Activated T-cell treated with anti-CD3 and anti-CD28 coated beads, Interleukin-2, amount 50 U/mL, for 48 hours (primary cell): ENCODE measurements at places on chromosomes 3 and 15.

DNA sequence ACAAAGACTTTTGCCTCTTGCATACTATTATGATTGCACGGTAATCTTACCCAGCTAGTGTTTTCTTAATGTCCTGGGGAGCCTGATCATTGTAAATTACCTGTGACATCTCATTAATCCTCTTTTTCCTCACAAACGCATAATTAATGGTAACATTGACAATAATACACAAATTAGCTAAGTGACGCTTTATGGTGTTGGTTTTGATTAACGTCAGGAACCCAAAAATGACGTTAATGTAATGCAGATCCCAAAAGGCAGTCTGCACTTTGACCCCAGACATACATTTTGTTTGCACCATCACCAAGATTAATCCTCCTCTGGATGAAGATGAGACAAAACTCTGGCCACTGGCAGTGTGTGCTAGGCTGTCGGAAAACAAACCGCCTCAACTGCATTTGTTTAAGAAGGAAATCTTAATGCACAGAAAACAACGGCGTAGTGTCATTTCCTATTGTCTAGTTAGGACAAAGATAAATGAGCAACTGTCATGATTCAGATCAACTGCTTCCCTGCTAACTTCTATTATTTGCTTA, 83.9 kb upstream of the CDIN1 start:
- no peak for DNase-seq

DNA sequence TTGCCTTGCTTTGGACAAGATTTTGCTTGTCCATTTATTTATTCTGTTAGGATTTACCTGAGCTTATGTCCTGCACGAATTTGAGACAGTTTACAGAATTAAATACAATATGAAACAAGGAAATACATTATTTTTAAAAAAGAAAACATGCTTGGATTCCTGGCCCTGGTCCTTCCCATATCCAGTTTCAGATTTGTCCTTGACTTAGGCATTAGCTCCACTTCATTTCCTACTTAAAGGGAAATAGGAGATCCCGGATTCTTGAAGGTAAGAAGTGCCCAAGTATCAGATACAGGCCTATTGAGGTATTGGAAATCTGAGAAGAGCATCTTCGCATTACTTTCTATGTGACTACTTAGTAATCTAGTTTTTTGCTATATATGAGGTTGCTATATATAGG, 672.0 kb downstream of the SI start:
- DNase-seq: no peak

DNA sequence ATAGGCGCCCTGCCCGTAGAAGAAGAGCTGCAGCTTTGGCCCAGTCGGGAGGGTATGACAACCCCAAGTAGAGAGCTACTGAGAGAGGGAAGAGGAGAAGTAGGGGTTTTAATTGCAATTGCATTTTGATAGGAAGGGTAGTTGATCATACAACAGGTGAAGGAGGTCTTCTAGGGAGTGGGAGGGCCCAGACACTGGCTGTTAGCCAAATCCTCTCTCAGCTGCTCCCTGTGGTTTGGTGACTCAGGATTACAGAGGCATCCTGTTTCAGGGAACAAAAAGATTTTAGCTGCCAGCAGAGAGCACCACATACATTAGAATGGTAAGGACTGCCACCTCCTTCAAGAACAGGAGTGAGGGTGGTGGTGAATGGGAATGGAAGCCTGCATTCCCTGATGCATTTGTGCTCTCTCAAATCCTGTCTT, 408.9 kb upstream of the THBS1 start:
- peak; percentile 56 for DNase-seq

DNA sequence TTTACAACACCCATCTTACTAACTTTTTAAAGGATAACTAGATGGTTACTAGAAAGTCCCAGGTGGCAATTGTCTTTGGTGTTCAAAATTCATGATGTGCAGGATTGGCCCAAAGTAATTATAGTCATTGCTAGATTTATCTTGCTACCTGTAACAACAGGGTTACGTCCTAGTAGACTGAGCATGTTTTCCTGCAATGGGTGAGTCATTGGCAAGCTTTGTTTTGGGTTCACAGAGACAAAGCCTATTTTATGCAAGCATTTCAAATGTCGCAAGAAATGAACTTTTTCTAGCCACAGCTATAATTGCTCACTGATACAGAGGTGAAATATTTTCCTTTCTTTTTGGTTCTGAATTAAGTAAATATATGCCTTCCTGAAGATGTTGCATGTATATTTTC, 267.6 kb downstream of the AGBL1 start:
- DNase-seq: no peak

DNA sequence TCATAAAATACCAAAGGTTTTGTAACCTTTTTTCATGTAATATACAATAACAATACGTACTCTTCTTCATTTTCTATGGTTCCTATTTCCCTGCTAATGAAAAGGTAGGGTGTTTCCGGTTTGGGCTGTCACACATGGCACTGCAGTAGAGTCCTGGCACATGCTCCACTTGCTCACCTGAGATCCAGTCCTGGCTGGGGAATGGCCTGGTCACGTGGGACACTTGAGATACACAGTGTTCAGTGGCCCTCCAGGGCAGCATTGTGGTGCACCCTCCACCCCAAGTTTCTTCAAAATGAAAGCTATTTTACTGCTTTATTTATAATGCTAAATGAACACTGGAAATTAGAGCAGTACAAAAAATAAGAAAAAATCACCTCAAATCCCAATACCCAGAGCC, 23.2 kb downstream of the MRPS25 start:
- no peak for DNase-seq

- no peak for DNase-seq
Observed at GRCh38 chr3:33957176-33957575, 158.7 kb downstream of the PDCD6IP start.

GRCh38 chr15:89126009-89126408, 37.8 kb downstream of the ABHD2 start:
- DNase-seq: no peak

DNA sequence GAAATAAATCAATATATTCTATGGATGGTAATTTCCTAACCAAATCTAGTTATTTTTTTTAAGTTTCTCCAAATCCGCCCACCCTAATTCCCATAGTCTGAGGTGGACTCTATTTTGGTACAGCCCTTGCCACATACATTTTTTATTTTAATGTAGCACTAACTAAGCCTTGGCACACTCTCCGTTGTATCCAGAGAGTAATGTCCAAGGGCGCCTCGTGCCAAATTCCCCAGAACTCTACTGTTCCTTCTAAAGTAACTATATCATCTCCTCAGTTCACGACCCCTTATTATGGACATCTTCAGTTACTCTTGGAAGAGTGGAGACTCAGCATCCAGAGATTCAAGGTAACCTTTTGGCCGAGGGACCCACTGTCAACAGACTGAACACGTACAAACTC, 1.3 kb downstream of the VGLL3 start:
- DNase-seq: no peak

DNA sequence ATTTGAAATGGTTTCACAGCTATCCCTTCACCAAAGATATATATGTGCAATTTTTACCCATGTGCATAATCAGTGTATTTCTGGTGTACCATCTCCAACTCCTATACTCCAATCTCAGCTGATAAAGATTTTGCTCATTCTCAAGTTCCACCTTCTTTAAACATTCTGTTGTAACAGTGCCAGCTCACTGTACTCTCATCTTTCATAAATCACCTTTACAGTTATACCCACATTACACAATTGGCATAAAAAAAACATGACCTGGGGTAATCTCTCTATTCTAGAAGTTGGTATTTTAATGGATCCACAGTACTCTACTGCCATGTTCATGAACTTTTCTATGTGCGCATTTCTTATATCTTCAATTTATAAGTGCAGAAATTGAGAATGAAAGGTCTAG, 339.9 kb upstream of the DPH6 start:
- DNase-seq: no peak

DNA sequence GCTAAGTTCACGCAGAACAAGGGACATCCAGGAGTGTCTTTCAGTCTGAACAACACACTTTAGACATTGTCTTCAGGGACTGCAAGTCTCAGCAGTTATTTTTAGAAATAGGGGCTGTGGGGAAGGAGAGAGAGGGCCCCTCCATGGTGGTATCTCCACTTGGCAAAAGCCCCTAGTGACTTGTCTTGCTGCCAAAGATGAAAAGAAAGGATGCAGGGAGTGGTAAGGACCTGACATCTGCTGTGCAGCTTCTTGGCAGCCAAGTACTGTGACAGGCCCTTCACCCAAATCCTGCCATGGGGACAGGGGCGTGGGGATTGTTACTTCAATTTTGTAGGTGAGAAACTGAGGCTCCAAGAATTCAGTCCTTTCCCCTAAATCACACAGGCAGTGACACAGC, 21.0 kb upstream of the SEMA6D start:
- DNase-seq: no peak

- DNase-seq: no peak
Observed at GRCh38 chr3:103660810-103661209, 1226.0 kb downstream of the ZPLD1 start.
